ENCODE measurements at places on chromosomes 11 and 22.

DNA sequence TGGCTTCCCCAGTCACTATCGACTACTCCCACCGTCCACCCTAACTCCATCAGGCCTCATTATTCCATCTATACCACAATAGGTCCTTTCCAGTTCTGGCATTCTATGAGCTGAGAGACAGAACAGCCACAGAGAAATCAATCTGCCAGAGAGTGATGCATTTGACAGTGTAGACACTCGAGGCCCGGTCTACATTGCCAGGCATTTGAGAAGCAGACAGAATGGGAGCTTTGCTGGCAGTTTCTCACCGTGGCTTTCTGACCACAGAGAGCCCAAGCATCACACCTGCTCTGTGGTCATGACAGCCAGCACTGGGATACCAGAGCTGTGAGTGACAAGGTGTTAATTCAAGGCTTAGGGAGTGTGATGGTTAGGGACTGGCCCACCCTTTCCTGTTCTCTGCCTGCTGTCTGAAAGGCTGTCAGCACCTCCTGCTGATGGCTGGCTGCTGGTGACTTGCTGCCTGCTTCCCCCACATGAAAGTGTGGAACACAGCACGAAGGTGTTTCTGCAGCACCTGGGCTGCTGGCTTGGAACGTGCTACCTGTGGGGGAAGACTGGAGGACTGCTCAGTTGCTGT is 137.8 kb downstream of the KIRREL3 start:
- DNase-seq = peak; percentile 92
- H3K36me3 ChIP-seq = no peaks in the 10 kb centered on the region
- peaks cover 4% of the 10 kb centered on the region for H3K4me1 ChIP-seq
- no peak overlapping the region for H3K27ac ChIP-seq
- H3K4me3 ChIP-seq = no peak overlapping the region

- no peaks in the 10 kb centered on the region for H3K4me1 ChIP-seq
- H3K27ac ChIP-seq = no peak overlapping the region
- peaks cover 99% of the 10 kb centered on the region for H3K36me3 ChIP-seq
- H3K4me3 ChIP-seq = no peak overlapping the region
- DNase-seq = no peak
Observed at GRCh38 chr22:41152902-41153301, 52.2 kb upstream of the L3MBTL2 start.

- DNase-seq = peak; percentile 41
- no peaks in the 10 kb centered on the region for H3K27me3 ChIP-seq
- no peak overlapping the region for H3K4me3 ChIP-seq
- no peak overlapping the region for H3K27ac ChIP-seq
- H3K36me3 ChIP-seq = no peaks in the 10 kb centered on the region
- H3K4me1 ChIP-seq = no peaks in the 10 kb centered on the region
Observed at GRCh38 chr22:47197773-47198500, 435.5 kb downstream of the TBC1D22A start.

GRCh38 chr22:40703736-40704135 is 24.5 kb downstream of the MCHR1 start:
- no peaks in the 10 kb centered on the region for H3K4me1 ChIP-seq
- DNase-seq = no peak
- H3K27me3 ChIP-seq = peaks cover 9% of the 10 kb centered on the region
- H3K36me3 ChIP-seq = no peaks in the 10 kb centered on the region

DNA sequence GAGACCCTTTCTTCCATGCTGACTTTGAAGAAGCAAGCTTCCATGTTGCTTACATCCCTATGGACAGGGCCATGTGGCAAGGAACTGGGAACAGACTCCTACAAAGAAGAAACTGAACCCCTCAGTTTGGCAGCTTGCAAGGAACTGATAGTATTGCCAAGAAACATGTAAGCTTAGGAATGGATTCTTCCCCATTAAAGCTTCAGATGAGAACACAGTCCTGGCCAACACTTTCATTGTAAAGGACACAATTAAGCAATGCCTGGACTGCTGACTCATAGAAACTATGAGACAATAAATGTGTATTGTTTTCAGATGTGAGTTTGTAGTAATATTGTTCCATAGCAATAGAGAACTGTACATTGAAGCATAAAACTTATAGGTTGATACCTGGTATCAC is 82.4 kb downstream of the AASDHPPT start:
- H3K4me1 ChIP-seq = no peaks in the 10 kb centered on the region
- H3K27ac ChIP-seq = no peak overlapping the region
- no peaks in the 10 kb centered on the region for H3K36me3 ChIP-seq
- no peaks in the 10 kb centered on the region for H3K27me3 ChIP-seq
- DNase-seq = no peak

DNA sequence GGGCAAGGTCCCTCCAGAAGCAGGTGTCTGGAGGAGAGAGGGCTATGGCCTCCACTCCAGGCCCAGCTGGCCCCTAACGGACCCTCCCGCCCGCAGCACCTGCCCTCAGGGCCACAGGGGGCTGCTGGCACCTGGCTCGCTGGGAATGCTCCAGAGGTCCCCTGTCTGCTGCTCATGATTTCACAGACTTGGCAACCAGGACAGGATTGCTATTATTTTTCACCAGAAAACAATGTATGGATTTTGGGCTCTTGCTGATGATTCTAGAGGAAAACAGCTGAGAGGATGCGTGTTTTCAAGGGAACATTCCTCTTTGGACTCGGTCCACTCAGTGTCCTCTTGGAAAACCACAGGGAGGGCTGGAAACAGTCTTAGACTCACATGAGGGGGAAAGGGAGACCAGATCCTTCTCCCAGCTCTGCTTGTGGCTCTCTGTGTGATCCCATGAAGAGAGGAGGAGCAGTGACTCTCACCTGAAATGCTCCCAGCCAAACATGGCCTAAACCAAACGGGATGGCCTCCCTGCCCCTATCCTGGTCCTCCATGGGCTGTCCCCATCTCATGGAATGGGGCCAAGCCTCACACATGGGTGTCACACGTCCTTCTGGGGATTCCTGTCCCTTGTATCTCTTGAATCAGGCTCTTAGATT is 15.8 kb downstream of the MYEOV start:
- H3K4me3 ChIP-seq = no peak overlapping the region
- H3K36me3 ChIP-seq = no peaks in the 10 kb centered on the region
- no peak overlapping the region for H3K27ac ChIP-seq
- peaks cover 5% of the 10 kb centered on the region for H3K4me1 ChIP-seq
